ENCODE measurements at places on chromosomes 6 and 20.

DNA sequence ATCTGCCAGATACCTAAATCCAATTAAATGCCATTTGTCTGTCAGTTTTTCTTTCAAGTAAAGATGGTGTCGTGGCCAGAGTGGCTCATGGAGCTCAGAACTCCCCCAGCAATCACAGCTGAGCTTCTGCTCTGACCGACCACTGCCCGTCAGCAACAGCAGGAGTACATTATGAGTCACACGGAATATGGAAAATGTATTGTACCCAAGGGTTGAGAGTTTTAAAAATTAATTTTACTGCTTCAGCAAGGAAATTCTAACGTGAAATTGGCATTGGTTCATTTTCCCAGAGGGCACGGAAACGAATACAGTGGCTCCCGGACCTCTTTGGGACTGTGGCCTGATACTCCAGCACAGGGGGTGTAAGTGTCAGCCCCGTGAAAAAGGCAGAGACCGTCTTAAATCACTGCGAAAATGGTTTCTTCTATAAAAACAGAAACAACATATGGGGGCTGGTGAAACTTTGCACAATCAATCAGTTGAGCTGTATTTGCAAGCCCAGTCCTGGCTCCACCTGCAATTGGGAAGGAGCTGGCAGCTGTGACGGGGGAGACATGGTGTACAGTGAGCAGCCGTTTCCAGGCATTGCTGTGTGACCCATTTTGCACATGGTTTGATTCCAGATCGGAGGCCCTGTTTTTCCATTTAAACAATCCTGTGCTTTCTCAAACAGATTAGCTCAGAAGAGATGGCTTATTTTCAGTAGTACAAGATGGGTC, 12.8 kb downstream of the NPEPL1 start:
- no peak for DNase-seq

DNA sequence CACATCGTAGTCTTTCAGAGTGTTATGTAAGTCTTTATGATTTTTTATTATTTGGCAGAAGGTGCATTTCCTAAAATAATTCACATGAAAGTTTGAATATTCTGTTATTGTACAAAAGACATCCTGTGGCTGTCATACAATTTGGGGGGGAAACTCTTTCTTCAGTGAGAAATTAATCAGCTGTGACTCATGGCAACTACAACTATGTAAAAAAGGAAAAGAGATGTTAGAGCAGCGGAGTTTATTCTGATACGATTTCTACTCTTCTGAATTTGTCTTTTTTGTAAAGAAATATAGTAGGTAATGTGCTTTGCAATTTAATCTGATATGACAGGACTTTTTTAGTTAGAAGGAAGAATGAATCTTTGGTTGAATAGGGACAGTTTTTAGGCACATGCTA, 14.2 kb downstream of the COL19A1 start:
- no peak for DNase-seq

DNA sequence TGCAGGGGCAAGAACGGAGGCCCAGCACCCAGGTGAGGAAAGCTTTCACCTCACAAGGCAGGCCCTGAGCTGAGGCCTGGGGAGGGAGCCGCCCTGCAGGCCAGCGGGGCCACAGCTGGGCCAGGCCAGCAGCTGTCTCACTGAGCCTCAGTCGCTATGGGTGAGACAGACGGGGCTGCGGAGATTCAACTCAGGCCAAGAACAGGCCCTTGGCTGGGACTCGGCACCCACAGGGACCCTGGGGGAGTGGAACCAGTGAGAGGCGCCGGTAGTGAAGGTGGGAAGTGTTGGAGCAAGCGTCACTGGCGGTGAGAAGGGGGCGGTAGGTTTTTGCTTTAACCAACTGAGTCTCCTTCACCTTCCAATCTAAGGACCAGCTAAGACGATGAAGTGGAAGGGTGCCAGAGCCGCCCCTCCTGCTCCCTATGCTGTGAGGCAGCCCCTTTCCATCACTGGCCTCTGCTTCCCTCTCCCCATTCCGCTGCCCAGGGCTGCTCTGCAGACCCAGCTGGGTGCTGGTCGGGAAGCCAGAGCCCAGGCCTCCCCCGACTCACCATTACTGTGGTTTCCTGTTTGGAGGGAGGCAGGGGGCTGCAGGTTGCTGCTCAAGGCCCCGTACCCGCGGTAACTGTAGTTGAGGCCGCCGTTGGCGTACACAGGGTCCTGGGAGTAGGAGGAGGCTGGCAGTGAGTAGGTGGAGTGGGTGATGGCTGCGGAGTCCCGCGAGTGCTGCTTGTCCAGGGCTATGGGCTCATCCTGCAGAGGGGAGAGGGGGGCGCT, 93.7 kb downstream of the ASXL1 start:
- DNase-seq: no peak

GRCh38 chr6:170403451-170403850, 96.9 kb downstream of the FAM120B start:
- DNase-seq: no peak

DNA sequence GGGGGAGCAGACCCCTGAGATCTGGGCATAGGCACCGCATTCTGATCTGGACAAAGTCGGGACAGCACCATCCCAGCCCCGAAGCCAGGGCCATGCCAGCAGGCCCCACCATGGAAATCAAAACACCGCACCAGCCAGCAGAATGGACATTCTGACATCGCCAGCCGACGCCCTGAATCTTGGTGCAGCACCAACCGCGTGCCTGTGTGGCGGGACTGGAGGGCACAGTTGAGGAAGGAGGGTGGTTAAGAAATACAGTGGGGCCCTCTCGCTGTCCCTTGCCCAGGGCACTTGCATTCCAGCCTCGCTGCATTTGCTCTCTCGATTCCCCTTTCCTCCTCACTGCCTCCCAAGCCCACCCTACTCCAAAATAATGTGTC, 2.0 kb downstream of the NNAT start:
- no peak for DNase-seq

GRCh38 chr6:5030596-5031136, 26.8 kb upstream of the RPP40 start:
- DNase-seq: peak; percentile 58

- DNase-seq: no peak
These were observed 77.3 kb downstream of the CDH26 start for GRCh38 chr20:60035486-60035885.

- no peak for DNase-seq
These were observed 31.4 kb downstream of the RALGAPA2 start for GRCh38 chr20:20680991-20681508.

- DNase-seq: peak; percentile 44
These were observed 19.2 kb downstream of the MCUR1 start for GRCh38 chr6:13795041-13795750.

- no peak for DNase-seq
These were observed 520 bp upstream of the RIPOR3 start for GRCh38 chr20:50691573-50692551.

GRCh38 chr6:978937-979685, 286.2 kb upstream of the EXOC2 start:
- DNase-seq: no peak

- DNase-seq: no peak
These were observed 3.0 kb downstream of the FLRT3 start for GRCh38 chr20:14334306-14334930.

GRCh38 chr6:36265744-36266143, 4.1 kb upstream of the PNPLA1 start:
- DNase-seq: no peak

DNA sequence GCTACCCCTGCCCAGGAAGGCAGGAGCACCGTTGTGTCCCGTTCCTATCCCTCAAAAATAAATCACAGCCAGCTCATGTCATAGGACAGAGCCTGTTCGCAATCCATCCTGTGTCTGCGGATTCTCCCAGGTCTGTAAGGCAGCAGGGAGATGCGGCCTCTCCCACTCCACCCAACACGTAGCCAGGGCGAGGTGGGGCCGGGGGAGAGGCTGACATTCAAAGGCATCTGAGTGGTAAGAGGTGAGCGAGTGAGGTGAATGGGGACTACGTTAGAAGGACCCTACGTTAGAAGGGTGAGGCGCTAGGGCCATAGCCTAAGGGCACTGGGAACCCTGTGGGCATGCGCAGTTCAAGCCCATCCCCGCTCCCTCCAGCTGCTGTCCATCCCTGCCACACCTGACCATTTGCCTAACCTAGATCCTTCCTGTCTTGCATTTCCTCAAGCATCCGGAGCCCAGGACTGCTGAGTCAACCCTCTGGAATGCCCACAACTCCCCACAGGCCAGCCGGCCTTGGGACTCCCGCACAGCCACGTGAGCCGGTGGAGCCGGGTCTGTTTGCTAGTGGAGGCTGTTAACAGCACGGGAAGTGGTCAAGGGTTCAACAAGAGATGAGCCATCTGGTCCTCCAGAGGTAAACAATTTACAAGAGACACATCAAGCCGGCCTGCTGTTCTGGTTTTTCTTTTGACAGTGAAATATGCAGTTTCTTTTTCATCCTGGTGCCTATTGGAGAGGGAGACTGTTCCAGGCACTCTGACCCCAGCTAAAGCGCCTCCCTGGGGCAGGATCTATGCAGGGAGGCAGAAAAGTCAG, 45.9 kb downstream of the RIPOR3 start:
- DNase-seq: no peak

DNA sequence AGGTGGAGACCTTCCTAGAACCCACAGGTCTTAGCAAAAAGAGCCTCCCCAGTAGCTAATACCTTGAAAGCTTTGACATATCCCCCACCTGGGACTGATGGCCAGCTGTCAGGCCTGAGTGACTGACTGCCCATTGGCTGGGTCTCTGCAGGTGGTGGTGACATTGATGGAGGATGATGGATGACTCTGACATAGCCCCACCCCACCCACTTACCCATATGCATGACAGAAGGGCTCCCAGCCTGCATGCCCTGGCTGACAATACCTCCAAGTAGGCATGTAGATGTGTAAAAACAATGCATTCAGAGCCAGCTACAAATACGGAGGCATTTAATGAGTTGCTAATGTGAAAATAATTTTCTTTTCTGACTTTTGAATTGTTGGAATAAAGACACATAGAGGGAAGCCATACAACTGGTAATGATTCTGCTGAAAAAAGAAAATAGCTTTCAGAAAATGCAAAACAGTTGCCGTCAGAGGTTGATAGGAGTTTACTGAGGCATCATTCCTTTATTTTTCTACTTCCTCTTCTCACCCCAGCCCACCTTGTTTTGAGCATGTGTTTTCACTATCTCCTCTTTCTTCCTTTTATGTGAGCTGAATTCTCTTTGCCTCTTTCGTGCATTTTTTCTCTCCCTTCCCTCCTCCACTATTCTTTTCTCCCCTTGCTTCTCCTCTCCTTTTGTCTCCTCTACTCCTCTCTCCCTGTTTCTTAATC, 70.6 kb downstream of the OLIG3 start:
- no peak for DNase-seq

DNA sequence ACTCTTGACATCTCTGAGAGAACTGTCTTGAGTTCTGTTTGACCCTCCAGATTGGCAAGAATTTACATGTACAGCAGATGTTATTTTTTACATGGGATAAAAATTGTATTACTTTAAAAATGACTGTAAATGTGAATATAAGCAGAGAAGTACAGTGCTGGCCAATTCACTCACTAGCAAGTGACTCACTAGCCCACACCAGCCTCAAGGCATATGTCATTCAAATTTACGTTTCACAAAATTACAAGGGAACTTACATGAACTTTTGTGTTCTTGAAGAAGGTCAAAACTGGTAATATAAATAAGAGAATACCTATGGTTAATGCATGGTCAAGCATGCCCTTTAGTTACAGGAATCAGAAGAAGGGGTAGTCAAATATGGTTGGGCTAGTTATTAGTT, 54.0 kb upstream of the HMGCLL1 start:
- no peak for DNase-seq

- DNase-seq: no peak
These were observed 62.2 kb upstream of the PLEKHG1 start for GRCh38 chr6:150537491-150537890.

- no peak for DNase-seq
These were observed 209.9 kb downstream of the TMEM242 start for GRCh38 chr6:157113389-157113788.

DNA sequence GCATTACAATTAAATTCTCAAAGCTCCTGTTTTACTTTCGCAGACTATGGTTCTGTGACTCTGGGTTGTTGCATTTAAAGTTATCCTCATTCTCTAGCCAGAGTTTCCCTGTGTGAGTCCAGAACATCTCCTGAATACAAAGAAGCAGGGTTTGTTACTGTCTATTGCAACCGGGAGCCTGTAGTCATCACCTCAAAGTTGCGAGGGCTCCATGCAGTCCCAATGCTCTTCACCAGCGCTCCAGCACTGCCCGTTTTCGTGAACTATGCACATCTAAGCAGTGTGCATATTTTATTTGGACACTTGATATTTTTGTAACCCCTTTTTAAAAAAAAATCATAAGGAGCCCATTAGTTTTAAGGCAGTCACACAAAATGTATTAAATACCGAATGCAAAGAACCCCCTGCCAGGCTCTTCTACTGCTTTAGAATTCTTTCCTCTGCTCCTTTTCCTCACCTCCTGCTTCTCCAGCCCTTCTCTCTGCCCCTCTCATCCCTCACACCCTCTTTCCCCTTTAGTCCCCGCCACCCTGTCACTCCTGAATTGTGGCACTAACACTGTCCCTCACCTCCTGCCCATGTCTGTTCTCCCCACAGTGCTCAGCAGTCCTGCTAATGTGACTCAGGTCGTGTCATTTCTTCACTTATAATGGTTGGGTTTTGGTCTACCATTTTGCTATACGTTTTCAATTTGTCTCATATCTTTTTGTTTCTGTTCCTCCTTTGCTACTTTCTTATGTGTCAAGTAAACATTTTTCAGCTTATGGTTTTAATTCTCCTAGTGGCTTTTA, 1.1 kb upstream of the HLA-C start:
- no peak for DNase-seq

GRCh38 chr20:47611785-47612184, 110.1 kb downstream of the NCOA3 start:
- no peak for DNase-seq

GRCh38 chr20:32009564-32009963, 674 bp upstream of the CCM2L start:
- no peak for DNase-seq

DNA sequence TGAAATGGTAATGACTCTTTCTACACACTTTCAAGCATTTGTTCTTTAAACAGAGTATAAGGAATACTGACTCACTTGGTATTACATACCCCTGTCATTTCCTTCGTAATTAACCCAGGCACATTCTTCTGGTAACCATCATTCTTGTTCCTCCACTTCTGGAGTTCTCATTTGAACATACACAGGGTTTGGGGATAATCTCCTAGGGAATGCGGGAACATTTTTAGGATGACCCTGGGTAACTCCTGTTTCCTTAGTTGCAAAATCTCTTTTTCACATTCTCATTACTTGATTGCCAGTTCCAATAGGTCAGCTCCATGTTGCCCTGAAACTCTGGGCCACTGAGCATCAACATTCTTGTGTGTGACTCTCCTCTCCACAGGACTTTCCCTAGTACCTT, 51.5 kb upstream of the E2F3 start:
- DNase-seq: no peak

- DNase-seq: no peak
These were observed 10.4 kb upstream of the SNPH start for GRCh38 chr20:1255675-1256074.

- no peak for DNase-seq
These were observed 62.4 kb downstream of the ARID1B start for GRCh38 chr6:156839591-156840001.

Data from NCI-H1930 (cell line).